ENCODE measurements at places on chromosomes 3 and 15.

DNA sequence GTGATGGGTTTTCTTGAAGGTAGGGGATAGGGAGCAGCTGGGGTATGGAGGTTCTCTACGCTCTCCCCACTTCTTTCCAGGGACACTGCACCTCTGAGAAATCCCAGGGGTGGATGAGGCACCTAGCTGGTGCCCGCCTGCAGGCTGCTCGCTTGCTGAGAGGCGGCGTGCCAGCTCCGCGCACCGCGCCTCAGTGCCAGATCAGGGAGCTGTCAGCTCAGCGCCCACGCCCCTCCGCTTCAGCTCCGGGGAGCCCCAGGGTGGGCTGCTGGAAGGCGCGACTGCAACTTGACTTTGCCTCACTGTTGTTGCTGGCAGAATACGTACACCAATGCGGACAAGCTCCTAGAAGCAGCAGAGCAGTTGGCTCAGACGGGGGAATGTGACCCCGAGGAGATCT lies 345.7 kb upstream of the UMPS start:
- no peak for DNase-seq

GRCh38 chr15:40806672-40807027 lies 239 bp upstream of the ZFYVE19 start:
- DNase-seq, result no peak

DNA sequence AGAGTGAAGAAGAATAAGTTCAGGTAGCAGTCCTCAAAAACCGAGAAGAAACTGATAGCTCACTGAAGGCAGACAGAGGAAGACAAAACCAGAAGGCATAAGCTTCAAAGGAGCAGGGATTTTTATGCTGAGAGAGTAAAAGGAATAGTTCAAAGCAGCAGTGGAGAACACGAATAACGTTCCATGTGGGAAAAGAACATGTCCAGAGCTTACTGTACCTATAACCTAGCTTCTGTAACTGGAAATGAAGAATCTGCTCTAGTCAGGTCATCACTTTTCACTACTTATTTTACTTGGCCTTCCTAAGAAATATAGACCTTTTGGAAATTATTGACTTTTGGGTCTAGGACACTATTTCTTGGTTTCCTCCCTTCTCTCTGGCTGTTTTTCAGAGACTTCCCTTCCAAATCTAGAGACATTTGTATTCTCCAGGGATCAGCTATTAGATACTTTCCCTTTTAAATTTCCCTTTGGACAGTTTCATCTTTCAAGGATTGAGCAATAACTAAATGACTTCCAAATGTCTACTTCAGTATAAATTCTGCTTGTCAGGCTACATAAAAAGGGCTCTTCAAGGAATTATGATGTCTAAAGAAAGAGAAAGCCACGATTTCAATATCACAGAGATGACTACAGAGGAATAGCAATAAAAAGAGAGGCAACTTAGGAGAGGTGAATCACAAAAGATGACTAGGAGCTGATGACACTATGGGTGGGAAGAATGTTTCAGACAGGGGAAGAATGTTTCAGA lies 46.7 kb downstream of the UBE3A start:
- DNase-seq, result peak; percentile 80

DNA sequence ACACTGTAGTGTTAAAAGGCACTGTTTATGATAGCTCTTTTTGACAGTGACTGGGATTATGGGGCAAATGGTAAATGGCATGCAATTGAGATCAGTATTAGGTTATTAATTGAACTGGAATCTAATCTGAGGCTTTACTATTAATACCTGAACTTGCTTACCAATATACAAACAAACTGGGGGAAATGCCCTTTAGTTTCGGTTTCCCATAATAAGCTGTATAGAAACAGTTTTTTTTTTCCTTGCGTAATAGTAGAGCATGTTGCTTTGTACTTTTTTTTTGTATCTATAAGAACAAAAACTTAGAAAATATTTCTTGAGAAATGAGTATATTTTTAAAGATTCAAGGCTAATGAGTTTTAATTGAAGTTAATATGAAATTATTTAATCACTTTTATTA lies 95.0 kb downstream of the FNDC3B start:
- DNase-seq, result no peak

DNA sequence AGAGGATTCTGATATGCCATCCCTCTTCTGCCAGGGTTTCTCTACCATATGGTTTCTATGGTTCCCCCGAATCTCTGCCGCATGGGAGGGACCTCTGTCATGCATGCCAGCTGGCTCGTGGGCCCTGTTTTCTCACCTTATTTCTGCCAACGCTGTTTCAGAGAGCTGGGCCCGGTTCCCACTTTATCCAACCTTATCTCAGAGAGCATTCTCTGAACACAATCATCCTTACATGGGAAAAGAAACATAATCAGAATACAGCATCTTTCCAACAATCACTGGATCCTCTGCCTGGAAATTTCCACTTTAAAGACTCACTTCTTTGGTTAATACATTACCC lies 234.5 kb upstream of the ZBTB20 start:
- no peak for DNase-seq

DNA sequence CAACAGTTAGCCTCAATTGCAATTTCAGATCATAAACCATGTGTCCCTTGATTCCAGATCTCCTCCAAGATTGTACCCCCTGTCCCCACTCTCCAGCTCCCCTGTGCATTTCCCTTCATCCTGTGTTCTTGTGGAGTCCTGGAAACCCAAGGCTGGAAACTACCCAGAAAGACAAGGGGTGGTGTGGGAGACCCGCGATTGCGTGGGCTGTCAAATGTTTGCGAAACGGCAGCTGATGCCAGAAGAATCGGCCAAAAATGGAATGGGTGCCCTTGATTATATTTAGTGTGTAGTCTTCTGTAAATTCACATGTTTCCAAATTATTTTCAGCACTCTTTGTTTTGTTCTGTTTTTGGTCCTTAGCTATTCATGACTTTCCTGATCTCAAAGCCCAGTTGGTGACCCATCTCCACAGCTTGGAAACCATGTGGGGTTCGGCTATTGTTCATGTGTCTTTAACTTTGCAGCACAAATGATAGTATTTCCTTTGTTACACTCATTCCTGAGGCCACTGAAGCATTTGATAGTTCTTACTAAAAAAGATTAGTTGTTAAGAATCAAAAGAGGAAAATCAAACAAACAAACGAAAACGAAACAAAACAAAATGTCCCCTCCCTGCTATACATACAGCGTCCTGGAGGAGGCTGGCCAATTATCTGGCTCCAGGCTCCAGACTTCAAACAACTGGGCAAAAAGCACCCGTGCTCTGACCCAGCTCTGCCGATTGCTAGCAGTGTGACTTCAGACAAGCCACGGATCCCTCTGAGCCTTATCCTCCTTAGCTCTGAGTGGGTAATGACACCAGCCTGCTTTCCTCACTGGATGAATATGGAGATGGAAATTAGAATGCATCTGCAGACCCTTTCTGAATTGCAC lies 120.9 kb downstream of the CACNA2D3 start:
- no peak for DNase-seq

DNA sequence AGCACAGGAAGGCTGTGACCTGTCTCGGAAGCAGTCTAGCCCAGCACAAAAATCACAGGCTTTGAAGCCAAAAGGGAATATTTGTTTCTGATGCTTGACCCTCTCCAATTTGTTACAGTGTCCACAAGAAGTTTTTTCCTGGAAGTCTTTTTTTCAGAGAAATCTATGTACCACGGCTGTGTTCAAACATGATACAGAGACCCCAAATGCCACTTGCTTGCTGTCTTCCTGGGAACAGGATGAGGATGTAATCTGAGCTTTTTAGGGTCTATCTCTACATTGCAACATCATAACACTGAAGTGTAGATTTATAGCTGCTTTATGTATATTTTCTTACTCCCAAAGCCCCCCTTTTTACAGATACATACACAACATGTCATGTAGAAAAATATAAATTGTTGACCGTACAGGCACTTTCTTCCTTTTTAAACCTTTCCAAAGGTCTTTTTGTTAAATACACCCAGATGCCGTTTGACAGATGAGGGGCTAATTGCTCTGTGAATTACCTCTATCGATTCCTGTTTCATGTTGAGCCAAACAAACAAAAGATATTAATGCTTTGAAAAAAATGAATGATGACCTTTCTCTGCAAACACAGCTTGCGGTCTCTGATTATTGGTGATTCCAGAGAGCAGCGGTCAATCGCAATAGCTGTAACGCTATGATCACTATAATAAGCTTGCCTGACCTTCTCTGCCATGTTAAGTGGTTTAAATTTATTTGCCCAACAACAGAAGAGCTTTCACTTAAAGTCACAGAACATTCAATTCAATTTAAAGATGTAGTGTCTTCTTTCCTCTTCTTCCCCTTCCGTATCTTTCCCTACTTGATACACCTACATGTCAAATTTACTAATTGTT lies 875.9 kb upstream of the NR2F2 start:
- DNase-seq, result no peak

GRCh38 chr15:70308011-70308734 lies 210.5 kb upstream of the TLE3 start:
- no peak for DNase-seq

DNA sequence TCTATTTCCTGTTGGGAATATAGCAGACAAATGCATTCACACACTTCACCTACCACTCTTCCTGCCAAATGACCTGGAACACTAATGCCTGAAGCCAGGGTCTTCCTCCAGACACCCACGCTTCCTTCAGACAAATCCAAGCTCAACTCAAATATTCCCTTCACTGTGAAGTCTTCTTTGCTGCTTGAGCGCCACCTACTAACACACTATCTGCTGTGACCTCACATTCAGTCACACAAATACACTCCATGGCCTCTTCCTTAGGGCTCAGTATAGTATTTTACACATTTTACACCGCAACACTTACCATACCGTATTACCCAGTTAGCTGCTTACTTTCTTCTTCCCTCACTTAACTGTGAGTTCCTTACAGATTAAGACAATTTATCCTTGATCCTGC lies 149.4 kb downstream of the SHOX2 start:
- DNase-seq, result no peak

DNA sequence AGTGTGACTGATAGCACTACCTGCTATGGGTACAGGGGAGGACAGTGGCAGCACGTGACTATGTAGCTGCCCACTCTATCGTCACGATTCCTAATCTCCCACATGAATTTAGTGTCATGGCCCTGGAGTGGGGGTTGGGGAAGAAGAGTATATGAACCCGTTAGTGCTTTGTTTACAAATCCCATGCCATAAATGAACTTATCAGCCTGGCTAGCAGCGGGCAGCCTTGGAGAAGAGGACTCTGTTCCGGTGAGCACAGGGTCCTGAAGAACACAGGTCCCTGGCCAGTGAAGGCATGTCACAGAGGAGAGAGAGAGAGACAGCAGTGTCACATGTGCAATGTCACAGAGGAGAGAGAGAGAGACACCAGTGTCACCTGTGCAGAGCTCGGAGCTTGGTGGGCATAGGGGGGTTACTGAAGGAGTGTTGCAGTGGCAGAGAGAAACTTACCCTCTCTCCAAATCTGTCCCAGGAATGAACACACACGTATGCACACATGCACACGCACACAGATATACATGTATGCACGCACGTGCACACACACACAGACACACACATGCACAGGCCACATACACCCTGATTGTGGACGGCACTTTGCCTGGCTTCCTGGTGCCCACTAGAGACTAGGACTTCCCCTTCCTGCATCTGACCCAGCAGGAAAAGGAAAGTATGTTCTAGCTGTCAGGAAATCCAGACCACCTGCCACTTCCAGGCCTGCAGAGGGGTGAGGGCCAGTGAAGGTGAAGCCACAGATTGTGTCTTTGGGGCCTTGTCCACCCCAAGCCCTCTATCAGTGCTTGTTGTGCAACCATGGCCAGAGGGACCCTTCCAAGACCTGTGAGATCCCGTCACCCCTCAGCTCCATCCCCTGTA lies 26.3 kb downstream of the ITGA11 start:
- DNase-seq, result no peak

DNA sequence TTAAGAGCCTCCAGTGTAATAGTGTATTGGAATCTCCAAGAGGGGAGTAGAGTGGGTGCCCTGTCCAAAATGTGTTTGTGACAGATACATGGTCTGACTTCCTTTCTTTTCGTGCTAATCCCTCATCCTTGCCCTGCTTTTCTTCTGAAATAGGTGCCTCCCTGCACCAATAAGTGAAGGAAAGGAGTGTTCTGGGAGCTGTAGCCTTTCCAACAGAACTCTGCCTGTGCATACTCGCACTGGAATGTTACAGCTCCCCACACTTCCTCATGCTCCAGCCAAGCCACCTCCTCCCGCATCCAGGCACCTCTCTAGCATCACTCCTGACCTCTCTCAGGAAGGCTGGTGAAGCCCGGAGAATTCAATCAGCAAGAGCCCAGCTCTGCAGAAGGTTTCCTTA lies 478.0 kb downstream of the GABRG3 start:
- DNase-seq, result no peak

- DNase-seq, result no peak
Measured at GRCh38 chr3:18111796-18112232, 313.3 kb downstream of the SATB1 start.

- DNase-seq, result no peak
Measured at GRCh38 chr3:56887402-56888025, 85.8 kb upstream of the ARHGEF3 start.

GRCh38 chr3:120088622-120089021 lies 5.6 kb downstream of the GSK3B start:
- no peak for DNase-seq

DNA sequence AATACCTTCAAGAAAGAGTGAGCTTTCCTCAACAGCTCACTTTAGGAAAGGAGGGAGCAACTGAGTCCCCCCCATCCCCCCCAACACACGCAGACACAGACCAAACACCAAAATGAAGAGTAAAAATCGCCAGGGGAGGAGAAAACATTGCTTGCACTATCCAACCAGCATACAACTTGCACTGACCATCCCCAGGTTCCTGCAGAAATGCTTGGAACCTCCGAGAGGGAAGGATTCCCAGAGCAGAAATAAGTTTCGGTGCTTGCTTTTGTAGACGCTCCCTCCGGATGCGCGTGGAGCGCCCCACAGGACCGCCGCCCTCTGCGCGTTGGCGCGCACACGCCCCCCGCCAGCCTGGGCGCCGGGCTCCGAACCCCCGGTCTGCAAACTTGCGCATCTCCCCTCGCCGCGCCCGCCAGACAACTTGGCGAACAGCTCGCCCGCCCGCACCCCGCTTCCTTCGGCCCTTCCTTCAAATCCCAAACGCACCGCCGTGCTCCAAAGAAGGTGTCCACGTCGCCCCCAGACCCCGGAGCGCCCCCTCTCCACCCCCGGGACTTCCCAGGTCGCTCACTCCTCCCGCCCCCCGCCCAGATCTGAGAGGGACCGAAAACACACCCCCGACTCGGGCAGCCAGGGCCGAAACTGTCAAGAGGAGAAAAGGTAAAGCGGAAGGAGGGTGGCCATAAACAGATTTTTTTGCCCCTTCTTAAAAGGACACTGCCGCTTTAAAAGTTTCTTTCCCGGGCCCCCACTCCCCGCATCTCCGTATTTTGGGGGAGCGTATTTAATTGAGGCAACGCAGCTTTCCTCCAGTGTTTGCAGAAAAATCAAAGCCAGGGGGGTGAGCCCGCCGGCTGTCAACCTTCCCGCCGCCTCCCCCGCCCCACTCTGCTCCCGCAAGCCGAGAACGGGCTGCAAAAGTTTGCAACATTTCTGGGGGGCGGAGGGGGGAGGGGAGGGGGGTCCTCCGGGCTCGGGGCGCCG lies 859 bp downstream of the RORA start:
- no peak for DNase-seq

GRCh38 chr3:52724511-52724910 lies 18.6 kb downstream of the SPCS1 start:
- no peak for DNase-seq

- DNase-seq, result no peak
Measured at GRCh38 chr3:150528354-150528797, 17.9 kb downstream of the SERP1 start.

- no peak for DNase-seq
Measured at GRCh38 chr3:126380011-126380768, 14.5 kb upstream of the CFAP100 start.

Measured in stromal cell of bone marrow (primary cell).